ENCODE measurements at places on chromosomes 3 and 15.

GRCh38 chr3:106093616-106094015 is 224.8 kb upstream of the CBLB start:
- no peak for DNase-seq

- DNase-seq: no peak
Measured at GRCh38 chr15:35834216-35834830, 288.4 kb upstream of the DPH6 start.

DNA sequence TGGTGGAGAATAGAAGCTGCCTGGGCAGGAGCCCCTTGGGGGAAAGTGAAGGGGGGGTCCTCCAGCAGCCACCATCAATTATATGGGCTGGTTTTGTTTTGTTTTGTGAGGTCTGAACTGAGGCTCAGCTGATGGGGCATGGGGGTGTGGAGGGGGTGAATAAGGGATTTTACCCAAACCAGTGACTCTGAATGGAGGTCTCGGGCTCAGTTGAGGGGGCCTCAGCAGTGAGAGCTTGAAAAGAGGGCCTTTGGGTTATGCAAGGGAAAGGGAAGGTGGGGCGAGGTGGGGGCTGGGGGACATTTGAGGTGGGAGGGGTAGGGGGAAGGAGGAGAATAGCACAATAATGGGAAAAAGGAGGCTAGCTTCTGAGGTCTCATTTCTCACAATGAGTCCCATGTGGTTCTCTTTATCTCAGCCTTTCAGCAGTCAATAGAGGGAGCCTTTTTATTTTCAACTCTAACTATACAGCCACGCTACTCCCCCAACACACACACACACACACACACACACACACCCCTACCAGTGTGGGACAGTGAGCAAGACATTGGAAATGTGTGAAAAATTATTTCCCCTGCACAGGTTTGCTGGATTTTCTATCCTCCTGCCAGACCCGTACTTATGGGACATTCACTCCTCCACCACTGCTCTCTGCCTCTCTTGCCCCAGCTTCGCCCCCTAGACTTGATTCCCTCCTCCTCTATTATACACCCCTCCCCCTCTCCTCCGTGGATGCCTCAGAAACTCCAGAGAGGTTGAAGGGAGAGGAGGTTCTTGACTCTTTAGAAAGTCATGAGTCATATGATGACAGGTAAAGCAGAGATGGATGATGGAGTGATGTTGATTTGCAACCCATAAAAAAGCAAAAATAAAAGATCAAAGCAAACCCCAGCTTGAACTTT is 96.0 kb downstream of the GTPBP8 start:
- no peak for DNase-seq

GRCh38 chr15:81038975-81039607 is 38.4 kb downstream of the TLNRD1 start:
- DNase-seq: peak; percentile 59

DNA sequence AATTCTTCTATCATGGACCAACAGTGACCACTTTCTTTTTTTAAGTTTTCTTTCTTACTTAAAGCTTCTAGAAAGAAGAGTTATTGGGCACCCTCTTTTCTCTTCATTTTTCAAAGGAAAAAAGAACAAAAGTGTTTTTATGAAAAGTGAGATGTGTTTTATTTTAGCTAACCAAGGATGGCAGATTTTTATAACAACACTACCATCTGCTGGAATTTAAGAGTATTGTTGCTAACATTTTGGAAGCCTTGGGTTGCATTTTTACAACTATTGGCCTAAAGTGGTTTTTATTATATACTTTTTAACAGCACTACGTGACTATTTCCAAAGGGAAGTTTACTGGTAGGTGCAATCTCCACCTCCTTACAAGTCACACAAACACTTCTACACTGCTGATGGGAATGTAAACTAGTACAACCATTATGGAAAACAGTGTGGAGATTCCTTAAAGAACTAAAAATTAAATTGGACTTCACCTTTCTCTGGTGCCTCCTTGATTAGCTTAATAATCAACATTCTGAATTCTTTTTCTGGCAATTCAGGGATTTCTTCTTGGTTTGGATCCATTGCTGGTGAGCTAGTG is 237.7 kb upstream of the AGTR1 start:
- DNase-seq: no peak

- peak; percentile 57 for DNase-seq
Measured at GRCh38 chr15:98599909-98600691, 48.2 kb upstream of the IGF1R start.

GRCh38 chr3:62774221-62774620 is 101.0 kb downstream of the CADPS start:
- no peak for DNase-seq
